AG04449 (cell line): ENCODE measurements at places on chromosomes 2 and 18.

DNA sequence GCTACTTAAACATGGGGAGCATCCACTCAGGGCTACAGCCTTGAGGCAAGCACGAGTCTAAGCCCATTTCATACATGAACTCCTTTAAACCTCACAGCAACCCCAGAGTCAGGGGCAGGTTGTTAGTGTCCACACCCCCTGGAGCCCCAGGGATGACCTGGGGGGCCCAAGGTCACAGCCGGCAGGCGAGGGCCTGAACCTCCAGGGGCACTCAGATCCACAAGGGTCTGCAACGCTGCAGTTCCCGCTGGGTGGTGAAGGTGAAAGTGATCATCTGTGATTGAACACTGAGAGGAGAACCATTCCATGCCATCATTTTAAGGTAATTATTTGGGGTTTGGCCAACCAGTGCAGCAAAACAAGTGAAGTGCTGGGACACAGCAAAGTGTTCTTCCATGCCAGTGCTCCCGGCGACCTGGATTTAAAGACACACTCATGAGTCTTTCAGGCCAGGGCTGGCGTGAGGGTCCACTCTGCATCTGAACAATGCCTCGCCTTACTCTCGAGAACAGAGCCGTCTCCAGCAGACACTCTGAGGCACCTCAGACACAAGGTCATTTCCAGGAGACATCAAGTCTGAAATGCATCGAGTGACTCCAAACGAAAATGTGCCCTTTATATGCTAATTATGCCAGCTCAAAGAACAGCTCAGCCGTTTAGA lies 61.6 kb upstream of the SNTG2 start:
- no peak for DNase-seq

DNA sequence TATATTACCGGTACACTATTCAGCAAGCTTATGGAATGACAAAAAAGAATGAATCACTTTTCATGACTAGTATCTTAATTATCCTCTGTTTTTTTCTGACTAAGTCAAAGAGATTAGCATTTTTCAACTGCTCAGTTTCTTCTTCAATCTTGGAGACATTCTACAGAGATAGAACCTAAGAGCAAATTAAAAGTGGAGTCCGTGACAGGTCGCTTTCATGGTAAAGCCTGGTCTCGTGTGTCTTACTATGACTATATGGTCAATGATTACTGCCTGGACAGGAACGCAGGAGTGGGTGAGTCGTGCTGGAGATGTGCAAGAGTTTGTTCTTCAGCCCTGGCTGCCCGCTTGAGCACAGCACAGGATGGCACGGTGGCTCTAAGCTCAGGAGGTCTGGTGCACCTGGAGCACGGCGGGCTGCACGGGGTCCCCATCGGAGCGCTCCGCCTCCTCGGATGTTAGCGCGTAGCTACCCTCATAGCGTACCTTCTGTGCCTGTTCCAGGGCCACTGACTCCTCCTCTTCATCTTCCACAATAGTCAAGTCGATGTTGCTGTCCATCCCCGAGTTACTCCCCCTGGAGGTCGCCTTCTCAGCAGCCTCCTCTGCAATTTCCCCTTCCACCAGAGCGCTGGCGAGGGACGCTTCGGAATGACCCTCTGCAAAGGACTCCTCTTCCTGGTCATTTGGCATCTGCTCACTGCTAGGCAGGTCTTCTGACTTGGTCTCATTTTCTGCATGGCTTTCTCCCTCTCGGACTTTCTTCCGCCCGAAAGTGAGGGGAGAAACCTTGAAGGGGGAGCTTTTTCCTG lies 11.1 kb downstream of the CAVIN2 start:
- no peak for DNase-seq

- no peak for DNase-seq
Measured at GRCh38 chr2:112791019-112791418, 6.7 kb upstream of the IL1A start.

- DNase-seq, result peak; percentile 52
Measured at GRCh38 chr2:167134381-167135072, 246.2 kb downstream of the XIRP2 start.

GRCh38 chr2:49794396-49794795 lies 640.1 kb upstream of the FSHR start:
- DNase-seq, result no peak

DNA sequence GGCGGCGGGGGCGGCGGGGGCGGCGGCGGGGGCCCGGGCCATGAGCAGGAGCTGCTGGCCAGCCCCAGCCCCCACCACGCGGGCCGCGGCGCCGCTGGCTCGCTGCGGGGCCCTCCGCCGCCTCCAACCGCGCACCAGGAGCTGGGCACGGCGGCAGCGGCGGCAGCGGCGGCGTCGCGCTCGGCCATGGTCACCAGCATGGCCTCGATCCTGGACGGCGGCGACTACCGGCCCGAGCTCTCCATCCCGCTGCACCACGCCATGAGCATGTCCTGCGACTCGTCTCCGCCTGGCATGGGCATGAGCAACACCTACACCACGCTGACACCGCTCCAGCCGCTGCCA lies 644 bp downstream of the ONECUT2 start:
- DNase-seq, result no peak

GRCh38 chr2:142981756-142982155 lies 104.3 kb downstream of the KYNU start:
- no peak for DNase-seq

GRCh38 chr2:69366-70344 lies 23.4 kb upstream of the FAM110C start:
- DNase-seq, result no peak

- DNase-seq, result peak; percentile 100
Measured at GRCh38 chr2:55862673-55863390, 60.8 kb downstream of the EFEMP1 start.

DNA sequence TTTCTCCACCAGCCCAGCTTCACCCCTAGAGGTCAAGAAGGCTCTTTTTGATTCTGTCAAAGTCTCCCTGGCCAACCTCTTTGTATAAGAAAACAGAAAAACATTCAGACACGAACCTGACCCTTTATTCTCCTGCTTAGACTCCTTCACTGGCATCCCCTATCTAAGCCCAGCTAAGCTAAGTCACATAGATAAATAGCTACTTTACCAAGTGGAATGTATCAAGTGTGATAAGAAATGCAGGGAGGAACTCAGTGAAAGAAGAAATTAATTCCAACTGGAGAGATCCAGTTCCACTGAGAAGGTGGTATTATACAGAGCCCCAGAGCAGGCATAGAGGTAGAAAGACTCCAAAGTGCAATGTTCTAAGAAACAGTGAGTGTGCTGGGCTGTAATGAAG lies 489.5 kb downstream of the TNS1 start:
- no peak for DNase-seq

DNA sequence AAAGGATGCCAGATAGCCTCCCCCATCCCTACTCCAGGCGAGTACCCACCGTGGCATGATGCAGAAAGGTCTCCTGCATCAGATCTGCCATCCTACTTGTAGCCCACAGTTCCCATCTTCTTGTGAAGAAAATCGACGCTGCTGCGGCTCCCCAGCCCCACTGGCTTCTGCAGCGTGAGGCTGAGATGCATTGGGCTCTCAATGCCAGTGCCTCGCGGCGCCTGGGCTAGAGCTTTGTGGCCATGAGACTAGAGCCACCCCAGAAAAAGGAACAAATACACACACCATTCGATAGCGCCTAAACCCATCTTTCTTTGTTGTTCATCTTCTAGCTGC lies 2.8 kb downstream of the NOL4 start:
- no peak for DNase-seq

GRCh38 chr2:3151153-3151918 lies 226.3 kb downstream of the EIPR1 start:
- DNase-seq, result no peak

GRCh38 chr2:217062768-217063167 lies 202.9 kb upstream of the TNP1 start:
- no peak for DNase-seq

- DNase-seq, result no peak
Measured at GRCh38 chr2:199485732-199486335, 28.1 kb upstream of the SATB2 start.

DNA sequence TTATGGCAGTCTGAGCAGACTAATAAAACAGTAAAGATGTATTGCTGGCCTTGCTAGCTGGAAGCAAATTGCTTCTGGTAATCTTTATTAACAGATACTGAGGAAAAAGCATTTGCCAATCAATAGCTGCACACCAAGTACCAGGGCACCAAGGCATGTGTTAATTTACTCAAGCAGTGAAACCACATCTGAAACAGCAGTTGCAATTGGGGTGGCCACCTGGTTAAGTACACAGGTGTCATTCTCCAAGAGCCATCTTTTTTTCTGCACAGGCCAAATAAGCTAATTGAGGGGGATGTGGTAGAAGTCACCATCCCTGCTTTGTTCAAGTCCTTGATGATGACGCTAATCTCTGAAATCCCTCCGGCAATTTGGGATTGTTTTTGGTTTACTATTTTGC lies 8.6 kb upstream of the SEH1L start:
- no peak for DNase-seq

- no peak for DNase-seq
Measured at GRCh38 chr2:185132501-185133041, 534.2 kb downstream of the ZNF804A start.

DNA sequence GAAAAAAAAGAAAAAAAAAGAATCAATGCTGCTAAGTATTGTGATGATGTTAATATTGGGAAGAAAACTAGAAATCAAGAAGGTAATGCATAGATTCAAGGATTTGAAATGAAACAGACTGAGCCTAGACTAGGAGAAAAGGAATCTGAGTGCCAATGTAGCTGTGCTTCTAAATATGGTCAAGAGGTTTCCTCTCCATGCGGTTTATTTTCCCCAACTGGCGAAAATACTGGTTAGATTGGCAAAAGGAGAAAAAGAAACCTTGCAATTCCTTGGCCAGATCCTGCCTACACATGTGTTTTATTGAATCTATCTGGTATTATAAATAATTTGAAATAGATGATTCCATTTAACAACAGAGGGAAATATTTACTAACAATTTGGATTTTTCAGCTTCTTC lies 5.7 kb downstream of the SCN3A start:
- no peak for DNase-seq

GRCh38 chr18:7830468-7830867 lies 263.4 kb downstream of the PTPRM start:
- DNase-seq, result no peak

- DNase-seq, result peak; percentile 40
Measured at GRCh38 chr2:175627405-175627804, 374.7 kb downstream of the LNPK start.

DNA sequence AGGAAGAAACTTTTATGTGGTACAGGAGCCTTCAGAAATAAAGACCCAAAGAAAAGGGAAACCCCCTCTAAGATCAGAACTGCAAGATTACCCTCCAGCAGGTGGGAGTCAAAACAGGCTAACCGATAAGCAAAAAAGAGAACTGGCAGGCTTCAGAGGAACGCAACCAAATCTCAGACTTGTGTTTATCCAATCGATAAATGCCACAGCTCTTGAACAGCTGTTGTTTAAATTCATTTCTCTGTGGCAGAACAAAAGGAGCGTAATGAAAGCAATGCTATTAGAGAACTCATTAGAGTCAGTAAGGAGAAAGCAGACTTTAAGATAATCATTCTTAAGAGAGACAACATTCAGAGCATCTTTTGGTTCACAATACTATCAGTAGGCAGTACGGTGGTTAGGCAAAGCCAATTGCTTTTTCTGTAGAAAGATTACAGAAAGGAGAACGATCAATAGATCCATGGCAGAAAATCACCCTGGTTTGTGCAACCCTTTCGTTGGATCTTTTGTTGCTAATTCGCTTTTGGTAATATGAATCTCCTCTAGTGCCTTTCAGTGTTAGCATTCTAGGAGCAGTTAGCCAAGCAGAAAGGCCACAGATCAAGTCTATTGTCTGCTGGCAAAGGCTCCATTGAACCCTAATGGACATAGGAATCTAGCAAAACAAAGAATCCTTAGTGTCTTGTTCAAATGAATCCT lies 476.4 kb upstream of the CHST9 start:
- DNase-seq, result no peak

DNA sequence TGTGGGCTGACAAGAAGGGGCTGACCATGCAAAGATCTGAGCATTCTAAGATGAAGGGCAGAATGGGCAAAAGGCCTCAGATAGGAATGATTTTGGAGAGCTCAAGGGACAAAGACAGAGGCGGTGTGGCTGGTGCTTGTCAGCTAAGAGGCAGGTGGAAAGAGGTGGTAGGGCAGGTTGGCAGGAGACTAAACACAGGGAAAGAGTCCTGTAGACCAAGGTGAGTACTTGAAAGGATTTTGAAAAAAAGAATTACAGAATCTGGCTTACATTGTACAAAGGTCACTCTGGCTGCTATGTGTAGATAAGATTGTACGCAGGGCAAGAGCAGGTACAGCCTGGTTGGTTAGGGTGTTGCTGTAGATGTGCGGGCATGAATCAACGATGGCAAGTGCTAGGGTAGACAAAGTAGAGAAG lies 50.6 kb downstream of the STK39 start:
- no peak for DNase-seq

DNA sequence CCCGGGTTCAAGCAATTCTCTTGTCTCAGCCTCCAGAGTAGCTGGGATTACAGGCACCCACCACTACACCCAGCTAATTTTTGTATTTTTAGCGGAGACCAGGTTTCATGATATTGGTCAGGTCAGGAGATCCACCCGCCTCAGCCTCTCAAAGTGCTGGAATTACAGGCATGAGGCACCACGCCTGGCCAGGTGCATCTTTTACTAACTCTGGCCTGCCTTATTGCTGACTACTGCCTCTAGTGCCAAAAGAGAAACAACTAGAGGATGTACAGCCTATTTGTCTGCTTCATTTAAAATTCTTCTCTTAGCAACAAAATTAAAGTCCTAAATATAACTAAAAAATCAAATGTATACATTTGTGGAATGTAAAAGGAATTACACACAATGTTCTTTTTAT lies 115.4 kb downstream of the BMPR2 start:
- DNase-seq, result no peak

DNA sequence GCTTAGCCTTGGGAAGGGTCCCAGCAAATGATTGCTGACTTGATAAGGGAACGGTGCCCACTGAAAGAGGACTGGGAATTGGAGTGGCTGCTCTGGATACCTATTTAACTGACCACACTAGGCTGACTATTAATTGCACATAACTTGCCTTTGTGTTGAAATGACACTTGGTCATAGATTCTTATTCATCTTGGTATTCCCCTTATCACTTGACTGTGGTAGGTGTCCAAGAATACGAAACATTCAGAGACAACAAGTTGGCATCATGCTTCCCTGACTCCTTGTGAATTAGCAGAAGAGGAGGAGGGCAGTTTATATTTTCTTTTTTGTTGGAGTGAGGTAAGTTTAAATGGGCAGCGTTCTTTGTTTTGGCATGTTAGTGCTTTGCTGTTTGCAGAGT lies 13.4 kb downstream of the FMNL2 start:
- no peak for DNase-seq
